Chondrocyte (in vitro differentiated cells): ENCODE measurements at places on chromosomes 1 and 21. TPM values are rescaled to one million over a fixed set of nuclear protein-coding genes. Genes with fewer than 3 reads are reported as not detected.

CELA2B gene
- not detected in 3 replicates for total RNA-seq

MPL gene
- not detected in 3 replicates for total RNA-seq

SCYL3 gene
- 5.6 to 6.5 TPM (median 6.3 TPM) in 3 replicates for total RNA-seq

AGO3 gene
- total RNA-seq = 26.0 to 34.5 TPM (median 26.1 TPM) in 3 replicates

TRIM58 gene
- total RNA-seq = 0.41 to 1.7 TPM (median 0.70 TPM) in 3 replicates

KMO gene
- total RNA-seq = not detected in 3 replicates

CCDC185 gene
- not detected in 3 replicates for total RNA-seq

DNA sequence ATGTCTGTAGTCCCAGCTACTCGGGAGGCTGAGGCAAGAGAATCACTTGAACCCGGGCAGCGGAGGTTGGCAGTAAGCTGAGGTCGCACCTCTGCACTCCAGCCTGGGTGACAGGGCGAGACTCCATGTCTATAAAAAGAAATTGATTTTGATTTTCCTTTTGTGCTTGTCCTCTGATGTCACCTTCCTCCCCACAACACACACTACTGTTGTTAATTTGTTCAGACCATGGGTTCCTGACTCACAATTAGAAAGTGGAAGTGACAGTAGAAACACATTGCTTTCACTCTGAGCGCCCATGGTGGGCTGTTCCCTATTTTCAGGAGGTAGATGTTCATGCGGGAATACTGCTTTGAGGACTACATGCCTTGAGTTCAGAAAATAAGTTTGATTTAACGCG is 165.5 kb upstream of the KCNJ6 start:
- peaks cover 19% of the 10 kb centered on the region for H3K4me1 ChIP-seq
- peaks cover 5% of the 10 kb centered on the region for H3K27me3 ChIP-seq
- H3K36me3 ChIP-seq = no peaks in the 10 kb centered on the region
- no peak overlapping the region for H3K27ac ChIP-seq
- DNase-seq = no peak

GRCh38 chr1:27363766-27364695 is 2.7 kb downstream of the MAP3K6 start:
- peak overlapping the region; percentile 51 for H3K27ac ChIP-seq
- peak overlapping the region; percentile 12 for H3K4me3 ChIP-seq
- peaks cover 33% of the 10 kb centered on the region for H3K36me3 ChIP-seq

DNA sequence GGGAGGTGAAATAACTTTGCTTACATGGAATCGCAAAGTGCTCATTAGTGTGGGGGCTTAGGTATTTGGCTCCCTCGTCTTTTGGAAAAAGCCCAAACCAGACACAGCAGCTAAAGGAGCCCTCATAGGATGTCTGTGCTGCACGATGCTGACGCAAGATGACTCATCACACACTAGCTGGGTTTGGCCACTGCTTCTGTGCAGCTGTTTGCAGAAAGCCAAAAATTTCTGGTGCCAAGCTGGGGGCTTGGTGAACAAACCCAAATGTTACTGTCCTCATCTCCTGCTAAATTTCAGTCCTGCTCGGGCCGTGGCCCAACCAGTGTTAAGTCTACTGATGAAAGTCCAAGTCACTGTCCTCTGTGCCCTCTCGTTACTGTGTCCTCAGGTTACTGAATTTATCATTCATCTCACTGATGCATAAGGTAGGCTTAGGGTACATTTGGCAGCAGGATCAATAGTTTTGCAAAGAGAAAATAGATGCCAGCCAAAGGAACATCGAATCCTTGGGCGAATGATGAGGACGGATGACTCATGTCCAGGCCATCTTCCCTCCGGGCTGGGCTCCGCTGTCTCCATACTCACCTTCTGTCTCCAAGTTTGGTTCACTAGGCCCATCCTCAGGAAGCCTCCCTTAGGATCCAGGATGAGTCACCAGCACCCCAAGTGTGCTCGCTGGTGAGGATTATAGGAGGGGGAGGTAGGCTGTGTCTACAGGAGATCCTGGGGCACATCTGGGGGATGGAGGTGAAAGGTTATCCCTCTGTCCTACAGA is 177.7 kb downstream of the ADSS2 start:
- peaks cover 29% of the 10 kb centered on the region for H3K4me1 ChIP-seq
- no peaks in the 10 kb centered on the region for H3K27me3 ChIP-seq
- peak overlapping the region; percentile 79 for H3K27ac ChIP-seq
- peak overlapping the region; percentile 58 for H3K4me3 ChIP-seq

DNA sequence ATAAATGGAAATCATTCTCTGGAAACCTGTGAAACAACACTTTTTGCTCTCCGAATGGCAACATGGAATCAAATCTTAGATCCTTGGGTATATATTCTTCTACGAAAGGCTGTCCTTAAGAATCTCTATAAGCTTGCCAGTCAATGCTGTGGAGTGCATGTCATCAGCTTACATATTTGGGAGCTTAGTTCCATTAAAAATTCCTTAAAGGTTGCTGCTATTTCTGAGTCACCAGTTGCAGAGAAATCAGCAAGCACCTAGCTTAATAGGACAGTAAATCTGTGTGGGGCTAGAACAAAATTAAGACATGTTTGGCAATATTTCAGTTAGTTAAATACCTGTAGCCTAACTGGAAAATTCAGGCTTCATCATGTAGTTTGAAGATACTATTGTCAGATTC is 45.7 kb downstream of the PTGFR start:
- H3K27me3 ChIP-seq = peaks cover 28% of the 10 kb centered on the region
- no peak for DNase-seq
- no peak overlapping the region for H3K4me3 ChIP-seq
- H3K4me1 ChIP-seq = no peaks in the 10 kb centered on the region

- DNase-seq = no peak
- peaks cover 10% of the 10 kb centered on the region for H3K4me1 ChIP-seq
- no peak overlapping the region for H3K27ac ChIP-seq
- no peaks in the 10 kb centered on the region for H3K27me3 ChIP-seq
- no peak overlapping the region for H3K4me3 ChIP-seq
These were observed 1.1 kb upstream of the TMEM82 start for GRCh38 chr1:15740924-15741850.

DNA sequence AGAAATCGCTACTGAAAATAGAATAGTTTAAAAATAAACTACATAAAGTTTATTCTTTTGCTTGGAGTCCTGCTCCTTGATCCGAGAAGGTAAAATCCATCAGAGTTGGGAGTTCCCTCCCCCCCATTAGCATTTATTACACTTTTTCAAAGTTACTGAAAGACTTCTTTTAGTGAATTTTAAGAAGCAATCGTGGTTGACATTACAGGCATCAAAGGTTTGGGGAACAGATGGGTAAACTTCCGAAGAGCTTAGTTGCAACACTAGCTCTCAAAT is 31.0 kb upstream of the NFIA start:
- peak overlapping the region; percentile 78 for H3K27ac ChIP-seq
- peak overlapping the region; percentile 73 for H3K4me3 ChIP-seq
- peaks cover 42% of the 10 kb centered on the region for H3K4me1 ChIP-seq
- no peaks in the 10 kb centered on the region for H3K36me3 ChIP-seq
- H3K27me3 ChIP-seq = no peaks in the 10 kb centered on the region

DNA sequence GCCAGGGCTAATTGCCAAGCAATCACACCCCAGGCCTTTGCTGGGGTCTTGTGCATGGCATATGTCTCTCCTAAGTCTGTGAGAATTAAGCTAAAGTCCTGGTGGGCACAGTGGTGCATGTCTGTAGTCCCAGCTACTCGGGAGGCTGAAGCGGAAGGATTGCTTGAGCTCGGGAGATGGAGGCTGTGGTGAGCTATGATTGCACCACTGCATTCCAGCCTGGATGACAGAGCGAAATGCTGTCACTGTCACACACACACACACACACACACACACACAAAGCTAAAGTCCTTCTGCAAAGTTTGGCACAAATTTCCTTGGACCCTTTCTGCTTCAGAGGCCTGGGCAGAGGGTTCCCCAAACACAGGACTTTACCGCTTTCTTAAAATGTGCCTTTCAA is 31.3 kb upstream of the DNAJC11 start:
- no peak overlapping the region for H3K4me3 ChIP-seq
- no peaks in the 10 kb centered on the region for H3K27me3 ChIP-seq
- H3K36me3 ChIP-seq = no peaks in the 10 kb centered on the region
- H3K4me1 ChIP-seq = peaks cover 3% of the 10 kb centered on the region
- H3K27ac ChIP-seq = no peak overlapping the region

GRCh38 chr21:15285556-15285955 is 220.8 kb upstream of the NRIP1 start:
- H3K27ac ChIP-seq = no peak overlapping the region
- peaks cover 13% of the 10 kb centered on the region for H3K4me1 ChIP-seq

DNA sequence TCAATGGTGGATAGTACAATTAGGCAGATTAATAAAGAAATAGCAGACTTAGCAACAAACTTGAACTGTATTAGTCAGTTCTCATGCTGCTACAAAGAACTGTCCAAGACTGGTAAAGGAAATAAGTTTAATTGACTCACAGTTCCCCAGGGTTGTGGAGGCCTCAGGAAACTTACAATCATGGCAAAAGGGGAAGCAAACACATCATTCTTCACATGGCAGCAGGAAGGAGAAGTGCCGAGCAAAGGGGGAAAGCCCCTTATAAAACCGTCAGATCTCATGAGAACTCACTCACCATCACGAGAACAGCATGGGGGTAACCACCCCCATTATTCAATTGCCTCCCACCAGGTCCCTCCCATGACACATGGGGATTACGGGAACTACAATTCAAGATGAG is 27.1 kb upstream of the PDE4B start:
- peaks cover 4% of the 10 kb centered on the region for H3K27me3 ChIP-seq
- no peak overlapping the region for H3K4me3 ChIP-seq
- no peaks in the 10 kb centered on the region for H3K4me1 ChIP-seq
- H3K36me3 ChIP-seq = no peaks in the 10 kb centered on the region

DNA sequence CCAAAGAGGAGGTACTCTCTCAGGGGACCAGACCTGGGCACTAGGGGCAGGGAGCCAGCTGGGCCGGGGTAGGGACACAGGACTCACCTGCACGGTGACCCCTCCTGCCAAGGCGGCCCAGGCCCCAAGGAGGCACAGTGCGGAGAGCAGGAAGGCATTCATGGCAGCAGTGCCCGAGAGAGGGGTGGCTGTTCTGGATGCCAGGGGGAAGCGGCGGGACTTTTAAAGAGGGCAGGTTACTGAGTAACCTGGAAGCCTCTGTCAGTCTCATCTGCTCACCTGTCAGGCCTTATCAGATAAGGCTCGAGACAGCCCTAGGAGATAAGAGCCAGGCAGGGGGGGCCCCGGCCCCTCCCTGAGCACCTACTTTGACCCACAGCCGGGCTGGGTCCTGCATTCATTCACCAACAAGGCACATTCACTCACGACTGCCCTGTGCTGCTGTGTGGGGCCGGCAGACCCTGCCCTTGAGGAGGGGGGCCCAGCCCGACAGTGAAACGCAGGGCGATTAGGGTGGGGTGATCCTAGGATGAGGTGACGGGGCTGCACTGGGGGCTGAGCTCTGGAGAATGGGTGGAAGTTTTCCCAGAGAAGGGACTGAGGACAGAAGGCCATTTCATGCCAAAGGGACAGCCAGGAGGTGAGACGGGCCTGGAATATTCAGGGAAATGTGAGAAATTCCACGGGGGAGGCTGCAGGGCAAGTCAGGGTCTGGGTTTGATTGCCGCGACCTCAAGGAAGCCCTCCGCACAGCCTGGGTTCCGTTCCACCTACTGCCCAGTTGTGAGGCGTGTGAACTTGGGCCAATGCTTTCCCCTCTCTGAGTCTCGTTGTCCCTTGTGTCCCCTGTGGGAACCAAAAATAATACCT is at the start of gene GUCA2A:
TSS of gene GUCA2A (minus strand) at position 195 of the 870 bp plus-strand sequence. CDS start at position 162, 33 bp downstream.
- H3K27ac ChIP-seq = no peak within 1 kb of the TSS
- peaks cover 10% of the 10 kb centered on the region for H3K36me3 ChIP-seq
- H3K4me3 ChIP-seq = no peak within 1 kb of the TSS
- H3K4me1 ChIP-seq = peaks cover 14% of the 10 kb centered on the region
- H3K27me3 ChIP-seq = peaks cover 5% of the 10 kb centered on the region

DNA sequence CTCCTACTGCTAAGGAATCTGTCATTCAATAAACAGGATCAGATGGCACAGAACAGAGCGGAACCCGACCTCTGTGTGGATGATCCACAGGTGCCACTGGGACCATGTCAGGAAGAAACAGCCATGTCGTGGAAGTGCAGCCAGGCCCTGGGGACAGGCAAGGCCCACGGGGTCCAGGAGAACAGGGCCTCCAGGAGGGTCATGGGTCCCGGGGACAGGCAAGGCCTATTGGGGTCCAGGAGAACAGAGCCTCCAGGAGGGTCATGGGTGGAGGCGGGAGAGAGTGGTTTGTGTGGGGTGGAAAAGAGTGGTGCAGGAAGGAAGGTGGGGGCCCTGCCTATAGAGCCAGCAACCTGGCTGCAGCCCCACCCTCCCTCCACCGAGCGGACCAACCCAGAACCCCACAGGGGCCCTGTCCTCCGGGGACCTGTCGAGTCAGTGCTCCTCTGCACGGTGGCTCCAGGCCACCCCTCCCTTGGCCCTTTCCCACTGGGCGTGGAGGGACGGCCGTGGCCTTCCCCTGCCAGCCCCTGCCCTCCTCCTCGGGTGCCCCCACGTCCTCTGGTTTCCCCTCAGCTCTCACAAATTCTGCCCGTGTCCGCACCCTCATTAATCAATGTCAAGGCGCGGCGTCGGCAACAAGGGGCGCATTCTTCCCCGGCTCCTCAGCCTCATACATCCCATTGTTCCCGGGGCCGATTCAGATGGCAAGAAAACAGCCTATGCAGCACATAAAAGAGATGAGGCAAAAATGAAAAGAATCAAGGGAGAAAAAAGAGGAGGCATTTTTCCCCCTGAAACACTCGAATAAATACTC is 146.4 kb downstream of the PRDM16 start:
- H3K4me3 ChIP-seq = no peak overlapping the region
- H3K4me1 ChIP-seq = peaks cover 22% of the 10 kb centered on the region
- DNase-seq = no peak
- peaks cover 2% of the 10 kb centered on the region for H3K27me3 ChIP-seq
- no peaks in the 10 kb centered on the region for H3K36me3 ChIP-seq

- H3K4me3 ChIP-seq = no peak overlapping the region
- peaks cover 19% of the 10 kb centered on the region for H3K4me1 ChIP-seq
- H3K27ac ChIP-seq = peak overlapping the region; percentile 68
- DNase-seq = no peak
- peaks cover 4% of the 10 kb centered on the region for H3K36me3 ChIP-seq
- H3K27me3 ChIP-seq = no peaks in the 10 kb centered on the region
These were observed 105.3 kb downstream of the DISP1 start for GRCh38 chr1:222920169-222920568.

DNA sequence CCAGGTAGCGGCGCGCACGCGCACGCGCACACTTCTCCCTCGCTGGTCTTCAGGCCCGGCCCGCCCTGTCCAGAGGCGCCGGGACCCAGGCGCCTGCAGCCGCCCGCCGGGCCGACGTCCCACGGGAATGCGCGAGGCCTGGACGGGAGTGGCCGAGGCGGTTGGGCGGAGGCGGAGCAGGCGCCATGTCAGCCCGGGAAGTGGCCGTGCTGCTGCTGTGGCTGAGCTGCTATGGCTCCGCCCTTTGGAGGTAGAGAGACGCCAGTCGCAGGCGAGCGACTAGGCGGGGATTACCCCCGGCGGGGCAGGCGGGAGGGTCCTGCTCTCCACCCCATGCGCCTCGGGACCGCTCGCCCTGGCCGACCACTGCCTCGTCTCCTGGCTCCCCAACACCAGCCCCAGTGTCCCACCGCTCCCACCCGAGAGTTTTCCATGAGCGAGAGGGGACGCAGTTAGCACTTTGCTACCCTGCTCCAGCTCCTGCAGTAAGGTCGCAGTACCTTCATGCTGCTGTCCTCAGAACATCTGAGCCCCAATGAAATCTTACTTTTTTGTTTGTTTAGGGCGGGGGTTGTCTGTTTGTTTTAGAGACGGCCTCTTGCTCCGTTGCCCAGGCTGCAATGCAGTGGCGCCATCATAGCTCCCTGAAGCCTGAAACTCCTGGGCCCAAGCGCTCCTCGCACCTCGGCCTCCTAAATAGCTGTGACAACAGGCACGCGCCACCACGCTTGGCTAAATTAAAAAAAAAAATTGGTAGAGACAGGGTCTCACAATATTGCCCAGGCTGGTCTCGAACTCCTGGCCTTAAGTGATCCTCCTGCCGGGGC is at the start of gene CATSPERE:
TSS of gene CATSPERE (plus strand) at position 29 of the 827 bp plus-strand sequence. CDS start at position 186, 157 bp downstream.
- peak within 1 kb of the TSS; percentile 93 for H3K27ac ChIP-seq
- peaks cover 2% of the 10 kb centered on the region for H3K36me3 ChIP-seq
- H3K4me1 ChIP-seq = peaks cover 11% of the 10 kb centered on the region
- peak; percentile 92 for DNase-seq
- H3K4me3 ChIP-seq = peak within 1 kb of the TSS; percentile 85
